ENCODE measurements at places on chromosomes 12 and 14.

DNA sequence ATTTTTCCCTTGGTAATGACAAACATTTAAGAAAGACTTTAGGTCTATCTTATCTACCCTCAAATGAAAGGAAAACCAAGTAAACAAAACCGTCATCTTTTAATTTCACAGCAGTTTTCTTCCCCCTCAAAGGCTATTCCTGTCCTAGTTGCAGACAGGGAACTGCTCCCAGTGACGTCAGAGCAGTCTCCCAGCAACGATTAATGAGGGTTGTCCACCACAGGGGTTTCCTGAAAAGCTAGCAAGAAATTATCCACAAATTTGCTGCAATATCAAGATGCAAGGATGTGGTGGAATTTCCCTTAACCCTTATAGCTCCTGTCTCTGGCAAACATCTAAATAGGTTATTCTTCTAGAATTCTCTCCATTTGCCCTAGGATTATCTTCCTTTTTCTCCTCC, 89.1 kb upstream of the STAC3 start:
- peak; percentile 49 for DNase-seq

DNA sequence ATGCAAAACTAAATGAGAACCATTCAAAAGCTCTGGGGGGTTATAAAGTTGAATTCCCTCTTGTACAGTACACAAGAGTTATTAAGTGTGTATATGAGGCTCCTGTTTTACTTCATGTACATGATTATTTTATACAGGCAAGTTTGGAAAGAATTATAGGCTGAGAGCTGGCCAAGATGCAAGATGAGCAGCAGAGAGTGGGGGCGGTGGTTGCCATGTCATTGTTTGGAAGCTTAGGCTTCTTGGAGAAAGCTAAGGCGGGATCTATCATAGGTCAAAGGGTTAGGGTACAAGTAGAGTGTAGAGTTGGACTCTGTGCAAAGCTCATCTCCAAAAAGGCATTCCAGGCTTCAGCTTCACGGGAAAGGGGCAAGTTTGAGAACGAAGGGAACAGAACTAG, 297.1 kb upstream of the TBX3 start:
- DNase-seq, result no peak

- DNase-seq, result peak; percentile 46
Observed at GRCh38 chr12:121326996-121327674, 25.1 kb downstream of the ANAPC5 start.

DNA sequence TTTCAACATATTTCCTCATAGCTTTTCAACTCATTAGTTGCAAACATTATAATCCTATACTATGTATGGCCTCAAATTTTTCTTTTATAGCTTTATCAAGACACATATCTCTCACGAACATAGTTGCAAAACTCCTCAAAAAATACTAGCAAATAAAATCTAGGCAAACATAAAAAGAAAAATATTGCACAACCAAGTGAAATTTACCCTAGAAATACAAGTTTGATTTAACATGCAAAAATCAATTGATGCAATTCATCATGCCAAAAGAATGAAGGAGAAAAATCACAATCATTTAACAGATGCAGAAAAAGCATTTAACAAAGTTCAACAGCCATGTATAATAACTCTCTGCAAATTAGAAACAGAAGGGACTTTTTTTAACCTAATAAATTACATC, 33.3 kb upstream of the KCNH5 start:
- no peak for DNase-seq

GRCh38 chr12:22348208-22348607, 13.7 kb upstream of the ST8SIA1 start:
- DNase-seq, result no peak

- DNase-seq, result no peak
Observed at GRCh38 chr12:49503674-49504180, 35.1 kb upstream of the KCNH3 start.

- no peak for DNase-seq
Observed at GRCh38 chr12:108964371-108965352, 56.2 kb downstream of the SVOP start.

DNA sequence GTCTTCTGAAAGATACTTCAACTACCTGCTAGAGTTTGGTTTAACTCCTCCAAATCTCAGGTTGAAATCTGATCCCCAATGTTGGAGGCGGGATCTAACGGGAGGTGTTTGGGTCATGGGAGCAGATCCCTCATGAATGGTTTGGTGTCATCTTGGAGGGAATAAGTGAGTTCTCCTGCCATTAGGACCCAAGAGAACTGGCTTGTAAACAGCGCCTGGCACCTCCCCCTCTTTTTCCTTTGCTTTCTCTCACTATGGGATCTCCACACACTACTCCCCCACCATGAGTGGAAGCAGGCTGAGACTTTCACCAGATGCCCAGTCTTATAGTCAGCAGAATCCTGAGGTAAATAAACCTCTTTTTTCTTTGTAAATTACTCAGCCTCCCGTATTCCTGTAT, 2.5 kb downstream of the CNIH1 start:
- no peak for DNase-seq

DNA sequence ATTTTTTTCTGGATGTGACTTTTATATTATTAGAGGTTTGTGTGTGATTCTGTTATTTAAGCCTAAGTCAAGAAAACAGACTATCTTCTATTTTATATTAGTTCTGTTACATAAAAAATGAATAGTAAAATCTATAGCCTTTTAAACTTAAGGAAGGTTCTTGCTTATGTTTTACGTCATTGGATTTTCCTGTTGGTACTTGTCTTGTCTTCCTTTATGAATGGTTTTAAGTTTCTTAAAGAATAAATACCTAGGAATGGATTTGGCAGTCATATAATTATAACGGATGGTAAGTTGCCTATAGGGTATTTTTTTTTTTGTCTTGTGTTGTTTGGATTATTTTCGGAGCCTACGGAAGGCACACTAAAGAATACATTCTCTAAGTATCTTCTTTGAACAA, 161.8 kb upstream of the PTPRQ start:
- DNase-seq, result no peak

GRCh38 chr12:14656846-14657245, 39.6 kb downstream of the GUCY2C start:
- DNase-seq, result no peak

DNA sequence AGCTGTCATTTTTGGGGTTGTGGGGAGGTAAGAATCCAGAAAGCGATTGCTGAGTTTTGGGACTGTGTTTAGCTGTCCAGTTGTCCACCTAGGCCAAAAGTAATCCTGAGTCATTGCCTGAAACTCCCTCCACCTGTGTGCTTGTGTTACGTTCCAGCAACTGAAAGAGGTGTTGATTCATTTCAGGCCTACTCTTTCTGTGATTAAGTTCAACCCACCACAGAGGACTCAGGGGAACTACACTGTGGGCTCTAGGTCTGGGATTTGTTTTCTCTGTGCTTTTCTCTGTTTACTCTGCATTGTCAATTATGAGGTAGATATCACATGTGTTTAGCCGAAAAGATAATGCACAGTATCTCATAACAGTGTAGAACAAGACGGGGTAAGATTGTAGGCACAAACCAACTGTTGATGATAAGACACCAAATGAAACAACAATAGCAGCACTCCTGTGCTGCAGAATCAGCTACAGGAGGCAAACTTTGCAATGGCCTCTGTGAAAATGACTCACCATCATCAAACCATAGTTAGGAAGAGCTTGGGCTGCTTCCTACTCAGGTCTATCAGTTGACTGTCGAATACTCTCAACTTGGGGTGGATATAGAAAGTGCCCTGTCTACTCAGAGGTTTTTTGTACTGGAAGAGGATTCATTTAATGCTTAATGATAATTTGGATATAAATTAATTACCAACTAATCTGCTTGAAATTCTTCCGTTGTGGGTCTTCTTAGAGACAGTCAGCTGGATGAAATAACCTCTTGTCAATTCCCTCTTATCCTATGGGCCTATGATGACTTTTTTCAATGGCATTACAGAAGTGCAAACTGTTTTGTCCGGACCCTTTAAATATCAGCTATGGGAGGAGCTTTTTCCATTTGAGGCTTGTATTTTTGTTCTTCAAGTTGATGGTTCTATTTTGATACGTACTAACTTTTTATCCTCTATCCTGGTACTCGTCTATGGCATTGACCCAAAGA, 385.9 kb downstream of the BMP4 start:
- no peak for DNase-seq

DNA sequence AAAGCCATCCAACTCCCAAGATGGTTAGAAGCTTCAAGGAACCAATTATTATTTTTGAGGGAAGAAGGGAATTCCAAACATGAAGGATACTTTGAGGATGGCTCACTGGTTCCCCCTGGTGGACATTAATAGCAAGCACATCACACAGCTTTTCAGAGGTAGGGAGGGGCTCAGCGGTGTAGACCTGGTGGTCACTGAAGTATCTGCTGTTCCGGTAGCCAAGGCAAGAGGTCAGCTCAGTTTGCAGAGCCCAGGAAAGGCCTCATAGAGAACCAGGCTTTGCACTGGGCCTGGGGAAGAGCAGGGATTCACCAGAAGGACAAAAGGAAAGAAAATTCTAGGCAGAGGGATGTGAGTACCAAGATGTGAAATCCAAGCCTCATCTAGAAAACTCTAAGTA, 118.7 kb downstream of the KSR2 start:
- DNase-seq, result no peak

- no peak for DNase-seq
Observed at GRCh38 chr12:131808744-131809371, 19.3 kb upstream of the MMP17 start.

DNA sequence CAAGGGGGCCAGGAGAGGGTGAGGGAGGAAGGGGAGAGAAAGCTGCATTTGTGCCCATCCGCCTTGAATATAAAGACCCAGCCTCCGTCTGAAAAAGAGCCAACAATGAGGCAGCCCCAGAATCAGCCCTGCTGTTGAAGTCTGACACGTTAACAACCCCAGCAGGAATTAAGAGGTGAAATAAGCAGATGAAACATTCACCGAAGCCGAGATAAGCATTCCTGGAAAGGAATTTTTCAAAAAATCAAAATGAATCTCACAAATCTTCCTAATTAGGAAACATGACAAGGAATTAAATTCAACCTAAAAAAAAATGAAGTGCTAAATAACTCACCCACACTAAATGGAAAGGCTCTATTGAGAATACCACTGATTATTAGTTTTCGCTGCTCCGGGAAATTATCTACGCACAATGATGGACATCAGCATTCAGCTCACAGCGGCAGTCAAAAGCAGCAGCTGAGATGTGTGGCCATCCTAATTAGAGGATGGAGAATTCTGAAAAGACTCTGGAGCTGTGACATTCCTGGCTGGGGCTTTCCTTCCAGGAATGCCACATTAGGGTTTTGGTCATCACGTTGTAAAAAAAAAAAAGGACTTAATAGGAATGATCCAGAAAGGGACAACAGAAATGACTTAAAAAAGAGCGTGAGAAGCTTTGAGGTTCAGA, 8.2 kb upstream of the PARP11 start:
- DNase-seq, result no peak

GRCh38 chr12:22190969-22191368, 143.5 kb downstream of the ST8SIA1 start:
- no peak for DNase-seq

DNA sequence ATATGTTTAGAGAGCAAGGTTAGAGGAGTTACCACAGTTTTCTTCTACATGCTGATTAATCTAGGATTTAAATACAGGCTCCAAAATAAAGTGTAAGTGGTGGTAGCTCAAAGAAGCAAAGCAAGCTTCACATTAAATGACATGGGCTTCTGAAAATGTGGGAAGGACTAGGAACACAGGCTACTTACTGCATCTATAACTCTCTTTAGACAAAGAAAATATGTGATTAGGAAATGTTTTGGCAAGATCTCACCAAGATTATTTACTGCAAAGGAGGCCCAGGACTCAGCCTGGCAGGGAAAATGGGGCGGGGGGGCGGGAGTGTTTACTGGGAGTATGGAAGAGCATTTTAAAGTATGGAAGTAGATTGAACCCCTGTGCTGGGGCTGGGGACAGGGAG, 39.4 kb downstream of the ETV6 start:
- no peak for DNase-seq

DNA sequence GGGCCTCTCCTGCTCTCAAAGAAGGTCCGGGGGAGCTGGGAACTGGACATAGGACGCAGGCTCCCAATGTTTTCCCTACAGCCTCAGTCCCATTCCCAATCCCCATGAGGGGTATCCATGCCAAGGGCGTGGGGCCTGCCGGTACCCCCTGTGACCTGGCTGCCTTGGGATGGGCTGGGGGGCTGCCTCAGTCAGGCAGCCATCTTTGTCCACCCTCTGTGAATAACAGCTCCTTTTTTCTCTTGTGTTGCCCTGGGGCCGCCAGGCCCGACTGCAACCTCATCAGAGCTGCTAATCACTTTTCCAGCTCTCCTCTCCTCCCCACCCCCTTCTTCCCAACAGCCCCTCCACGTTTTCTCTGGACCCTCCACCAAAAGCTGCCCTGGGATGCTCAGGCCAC, 11.2 kb downstream of the FIGNL2 start:
- DNase-seq, result no peak

- no peak for DNase-seq
Observed at GRCh38 chr12:19572920-19573558, 133.7 kb downstream of the AEBP2 start.

DNA sequence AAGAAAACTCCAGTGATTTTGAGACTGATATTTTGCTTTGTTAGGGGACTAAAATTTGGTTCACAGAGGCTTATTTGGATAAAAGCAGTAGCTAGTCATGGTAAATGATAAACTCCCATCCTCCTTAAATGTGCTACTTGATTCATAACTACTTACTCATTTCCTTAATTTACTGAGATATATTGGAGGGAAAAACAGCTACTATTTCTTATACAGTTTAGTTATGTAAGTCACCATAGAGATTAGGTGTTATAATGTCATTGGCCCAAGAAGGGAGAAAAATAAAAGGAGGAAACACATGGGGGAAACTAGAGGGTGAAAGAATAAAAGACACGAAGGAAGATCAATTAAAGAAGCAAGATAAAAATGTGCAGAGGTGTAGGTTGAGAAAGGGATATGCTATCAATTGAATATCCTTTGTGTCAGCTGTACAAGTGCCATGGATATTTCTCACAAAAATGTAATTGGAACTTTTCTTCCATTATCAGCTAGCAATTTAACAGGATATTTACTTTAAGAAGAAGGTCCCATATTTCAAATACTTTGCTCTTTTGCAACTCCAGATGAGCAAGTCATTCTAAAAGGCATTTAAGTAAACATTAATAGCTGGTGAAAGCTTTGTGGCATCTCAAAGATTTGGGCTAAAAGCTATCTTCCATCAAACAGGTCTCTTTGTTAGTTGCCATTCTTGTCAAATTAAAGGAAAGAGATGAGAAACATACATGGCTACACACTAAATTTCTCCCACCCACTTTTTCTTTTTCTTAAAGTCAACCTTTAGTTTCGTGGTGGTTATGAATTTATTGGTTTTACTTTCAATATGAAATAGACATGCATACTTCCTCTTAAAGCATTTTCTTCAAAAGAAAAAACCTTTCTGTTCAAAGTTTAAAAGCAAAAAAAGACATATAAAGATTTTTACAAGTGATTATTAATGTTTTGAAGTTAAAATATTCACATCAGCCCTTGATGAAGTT, 439.5 kb downstream of the CCER1 start:
- DNase-seq, result no peak

DNA sequence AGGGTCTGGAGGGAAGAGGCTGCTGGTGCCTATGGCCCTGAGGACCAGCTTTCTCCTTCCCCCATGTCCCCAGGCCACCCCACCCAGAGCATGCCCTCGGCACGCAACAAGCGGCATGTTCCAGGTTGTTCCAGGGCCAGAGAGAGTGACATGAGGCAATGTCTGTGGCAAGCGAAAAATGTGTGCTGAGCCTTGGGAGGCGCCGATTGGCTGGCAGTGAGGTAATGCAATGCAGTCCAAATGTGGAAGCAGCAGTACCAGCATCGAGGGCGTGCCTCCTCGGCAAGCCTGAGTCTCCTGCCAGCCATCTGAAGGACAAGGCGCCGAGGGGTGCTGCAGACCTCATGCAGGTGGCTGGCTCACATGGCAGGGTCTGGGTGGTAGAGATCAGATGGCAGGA, 423.8 kb downstream of the NRXN3 start:
- DNase-seq, result peak; percentile 66
